Spinal cord (tissue), 10 donors: ENCODE measurements at places on chromosomes 2 and 18. TPM values are rescaled to one million over a fixed set of nuclear protein-coding genes. Genes with fewer than 3 reads are reported as not detected.

ACMSD gene
- not detected for total RNA-seq

TTN gene
- 4.5 TPM for total RNA-seq

CRYGD gene
- 1.2 TPM for total RNA-seq

MREG gene
- total RNA-seq, result 11.6 TPM

DCDC2C gene
- total RNA-seq, result 0.99 TPM

RBBP8 gene
- 28.0 TPM for total RNA-seq

IMMT gene
- total RNA-seq, result 66.9 TPM

GPR155 gene
- total RNA-seq, result 53.8 TPM

TMEM200C gene
- 5.2 TPM for total RNA-seq

HES6 gene
- total RNA-seq, result 22.3 TPM
